ENCODE measurements at places on chromosomes 5 and 9.

GRCh38 chr5:113776832-113777525, 263.5 kb downstream of the YTHDC2 start:
- no peak for DNase-seq

- DNase-seq = no peak
Measured at GRCh38 chr5:87121304-87122150, 146.2 kb upstream of the RASA1 start.

- no peak for DNase-seq
Measured at GRCh38 chr5:167294882-167295680, 996.4 kb upstream of the WWC1 start.

DNA sequence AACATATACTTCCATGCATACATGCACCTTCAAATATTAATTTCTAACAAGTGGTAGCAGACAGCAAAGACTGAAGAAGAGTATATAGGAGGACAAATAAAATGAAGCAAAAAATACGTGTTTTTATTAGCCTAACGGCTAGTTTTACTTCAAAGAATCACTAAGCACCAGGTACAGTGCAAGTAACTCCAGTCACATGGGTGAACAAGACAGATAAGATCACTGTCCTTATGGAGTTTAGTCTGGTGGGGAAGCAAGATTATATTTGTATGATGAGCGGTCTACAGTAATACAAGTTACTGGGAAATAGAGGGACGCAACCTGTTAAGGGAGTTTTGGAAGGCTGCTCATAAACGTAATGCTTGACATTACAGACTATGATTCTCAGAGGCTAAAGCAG, 16.0 kb downstream of the FBXW2 start:
- DNase-seq = no peak

DNA sequence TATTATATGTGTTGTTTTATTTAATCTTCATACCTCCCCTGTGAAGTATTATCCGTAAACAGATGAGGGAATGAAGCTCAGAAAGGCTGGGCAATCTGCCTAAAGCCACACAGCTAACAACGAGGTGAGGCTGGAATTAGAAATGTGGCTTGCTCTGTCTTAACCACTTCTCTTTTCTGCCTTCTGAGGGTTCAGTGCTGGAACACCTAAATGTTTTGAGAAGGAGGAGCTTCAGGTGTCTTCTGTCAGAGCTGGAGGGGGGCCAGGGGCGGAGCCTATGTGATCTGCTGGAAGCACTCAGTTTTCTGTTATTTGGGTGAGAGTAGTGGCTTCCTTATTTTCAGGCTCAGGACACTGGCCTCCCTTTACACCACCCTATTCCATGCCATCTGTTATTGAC, 35.0 kb upstream of the ARAP3 start:
- no peak for DNase-seq

DNA sequence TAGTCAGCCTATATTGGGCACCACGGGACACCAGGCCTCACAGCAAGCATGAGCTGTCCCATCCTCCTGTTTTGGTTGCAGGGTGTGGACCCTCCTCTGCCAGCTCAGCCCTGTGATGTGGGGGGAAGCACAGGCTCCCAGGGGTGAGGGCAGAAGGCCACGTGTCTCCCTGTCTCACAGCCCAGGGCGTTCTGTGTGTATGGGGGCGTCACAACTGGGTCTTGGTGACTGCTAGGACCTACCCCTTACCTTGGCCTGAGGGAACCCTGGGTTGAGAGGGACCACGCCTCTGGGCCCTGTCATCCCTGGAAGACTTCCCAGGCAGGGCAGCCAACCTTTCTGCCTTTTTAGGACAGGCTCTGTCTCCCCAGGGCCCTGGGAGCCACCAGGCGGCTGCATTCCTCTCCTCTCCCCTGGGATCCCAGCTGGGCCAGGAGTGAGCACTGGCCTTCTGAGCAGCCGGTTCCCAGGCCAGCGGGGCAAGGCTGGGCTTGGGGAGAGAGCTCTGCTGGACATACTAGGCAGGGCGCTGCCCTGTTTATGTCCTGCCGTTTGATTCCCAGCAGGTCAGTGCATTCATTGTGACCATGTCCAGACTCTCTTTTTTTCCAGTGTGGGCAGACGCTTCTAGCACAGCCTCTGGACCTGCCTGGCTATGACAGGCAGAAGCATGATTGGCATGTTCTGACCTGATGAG, 97.4 kb downstream of the DAB2IP start:
- no peak for DNase-seq

- no peak for DNase-seq
Measured at GRCh38 chr9:116905171-116905588, 218.1 kb downstream of the TRIM32 start.

GRCh38 chr5:55410845-55411244, 103.1 kb downstream of the MTREX start:
- DNase-seq = no peak

DNA sequence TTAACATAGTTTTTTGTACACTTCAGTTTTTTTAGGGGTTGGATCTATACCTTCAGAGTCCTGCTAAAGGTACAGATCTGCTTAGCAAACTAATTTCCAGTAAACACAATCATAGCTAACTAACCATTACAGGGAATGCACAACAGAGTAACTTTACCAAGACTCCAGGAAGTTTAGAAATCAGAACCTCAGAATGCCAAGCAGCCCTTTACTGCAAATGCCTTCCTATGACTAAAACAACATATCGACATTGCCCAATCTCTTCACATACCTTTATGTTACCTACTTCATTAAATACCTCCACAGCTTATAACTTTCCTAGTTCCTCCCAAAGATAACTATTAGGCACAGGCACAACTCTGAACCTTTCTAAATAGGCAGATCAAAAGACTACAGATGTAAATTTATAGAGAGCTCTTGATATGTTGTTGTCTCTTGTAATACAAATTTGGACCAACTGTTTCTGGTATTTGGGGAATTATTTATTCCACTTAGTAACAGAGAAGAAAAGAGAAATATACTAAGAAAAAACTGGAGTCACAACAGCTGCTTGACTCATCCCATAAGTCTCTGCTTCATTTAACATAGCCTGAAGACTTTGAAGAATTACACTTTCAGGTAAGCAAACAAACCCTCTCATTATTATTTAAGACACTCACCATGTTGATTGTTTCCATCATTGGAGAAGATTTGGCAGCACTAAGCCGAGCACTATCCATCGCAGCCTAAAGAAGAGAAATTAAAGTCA, 46.0 kb upstream of the OR2K2 start:
- DNase-seq = no peak

DNA sequence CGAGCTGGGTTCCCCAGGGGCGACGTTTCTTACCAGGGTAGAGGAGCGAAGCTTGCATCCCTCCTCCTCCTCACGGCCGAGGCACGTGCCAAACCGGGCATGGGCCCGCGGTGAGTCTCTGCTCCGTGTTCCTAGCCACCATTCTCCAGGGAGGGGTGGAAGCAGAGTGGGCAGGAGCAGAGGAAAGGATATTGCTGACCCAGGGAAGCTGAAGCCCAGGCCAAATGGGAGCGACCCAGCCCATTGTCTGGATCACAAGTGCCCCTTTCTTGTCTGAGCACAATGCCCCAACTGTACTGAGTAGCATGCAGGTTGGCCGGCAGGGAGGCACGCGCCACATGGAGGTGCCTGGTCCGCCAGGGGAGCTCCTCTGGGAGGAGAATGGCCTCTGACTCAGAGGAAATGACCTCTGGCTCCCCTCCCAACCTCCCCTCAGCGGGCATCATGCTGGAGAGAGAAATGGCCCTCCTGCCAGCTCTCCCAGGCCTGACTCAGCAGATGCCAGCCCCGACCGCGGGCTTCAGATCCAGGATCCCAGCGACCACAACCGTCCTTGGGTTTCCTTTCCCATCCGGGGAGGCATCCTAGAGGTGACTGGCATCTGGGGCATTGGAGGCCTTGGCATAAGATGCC, 1.1 kb downstream of the PRR7 start:
- no peak for DNase-seq

DNA sequence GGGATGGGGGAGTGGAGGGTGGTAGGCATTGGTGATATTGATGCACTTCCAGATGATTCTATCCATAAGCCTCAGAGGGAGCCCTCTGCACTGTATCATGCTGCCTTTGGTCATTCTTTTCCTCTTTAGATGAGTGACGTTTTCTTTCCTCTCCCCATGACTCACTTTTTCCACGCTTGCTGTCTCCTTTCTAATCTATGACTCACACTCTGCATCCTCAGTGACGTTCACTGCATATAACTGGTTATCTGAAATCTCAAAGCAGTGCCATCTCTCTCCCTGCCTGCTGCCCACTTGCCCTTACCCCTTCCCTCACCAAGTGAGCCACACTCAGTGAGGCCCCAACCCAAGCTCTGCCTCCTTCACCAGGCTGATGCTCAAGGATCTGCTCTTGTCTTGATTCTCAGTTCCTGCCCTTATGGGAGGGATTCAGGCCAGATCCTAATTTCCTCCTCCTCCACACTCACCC, 31.6 kb downstream of the PTGS1 start:
- no peak for DNase-seq

- DNase-seq = no peak
Measured at GRCh38 chr5:177365845-177366527, 8.3 kb downstream of the RGS14 start.

DNA sequence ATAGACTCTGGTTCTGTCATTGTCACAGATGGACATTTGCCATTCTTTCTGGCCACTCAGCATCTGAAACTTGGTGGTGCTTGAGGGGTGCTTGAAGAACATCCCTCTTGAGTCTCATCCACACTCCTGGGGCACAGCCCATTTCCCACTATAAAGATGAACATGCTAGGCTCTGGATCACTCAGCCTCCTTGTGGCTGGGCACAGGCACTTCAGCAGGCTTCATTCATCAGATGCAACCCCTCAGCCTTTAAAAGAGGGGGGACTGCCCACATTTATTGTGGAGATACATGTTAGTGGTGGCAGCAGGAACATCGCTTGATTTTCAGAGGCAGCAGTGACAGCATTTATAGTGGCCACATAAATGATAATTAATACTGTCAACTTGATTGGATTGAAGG, 124.7 kb upstream of the NIPBL start:
- no peak for DNase-seq

GRCh38 chr9:91837981-91838731, 111.9 kb downstream of the ROR2 start:
- DNase-seq = no peak

GRCh38 chr9:98665501-98665900, 43.2 kb downstream of the GABBR2 start:
- DNase-seq = no peak

GRCh38 chr9:91492237-91492636, 68.6 kb upstream of the NFIL3 start:
- DNase-seq = no peak

GRCh38 chr5:55344392-55344992, 36.7 kb downstream of the MTREX start:
- no peak for DNase-seq

GRCh38 chr9:76143834-76144233, 250.4 kb downstream of the RFK start:
- no peak for DNase-seq

- no peak for DNase-seq
Measured at GRCh38 chr9:38039907-38040682, 28.9 kb downstream of the SHB start.

DNA sequence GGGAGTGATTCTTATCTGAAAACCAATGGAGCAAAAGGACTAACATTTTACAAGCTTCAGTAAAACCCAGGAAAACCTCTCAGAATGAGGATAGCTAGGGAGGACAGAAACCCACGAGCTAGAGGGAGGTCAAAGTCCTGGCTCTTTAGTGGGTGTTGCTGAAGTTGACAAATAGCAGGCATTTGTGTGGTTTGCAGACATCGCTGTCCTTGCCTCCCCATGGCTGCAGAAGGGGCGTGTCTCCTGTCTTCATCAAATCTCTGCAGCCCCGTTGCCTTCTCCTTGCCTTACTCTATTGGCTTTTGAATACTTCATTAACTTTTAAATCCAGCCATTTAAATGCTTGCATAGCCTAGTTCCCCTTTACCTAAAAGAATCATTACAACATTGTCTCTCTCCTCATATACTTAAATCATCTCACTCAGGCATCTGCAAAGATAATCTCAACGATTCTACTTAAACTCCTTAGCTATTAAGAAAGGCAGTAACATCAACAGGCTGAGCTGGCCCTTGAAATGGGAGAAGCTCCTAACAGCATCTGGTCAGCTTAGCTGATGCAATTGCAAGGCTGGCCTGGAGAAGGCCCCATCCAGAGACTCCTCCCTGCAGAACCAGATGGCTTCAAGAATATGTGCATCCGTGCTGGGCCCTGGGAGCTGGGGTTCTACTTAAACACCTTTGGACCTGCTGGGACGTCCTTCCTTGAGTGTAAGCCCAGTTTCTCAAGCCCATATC, 152.8 kb upstream of the TAS2R1 start:
- DNase-seq = no peak

DNA sequence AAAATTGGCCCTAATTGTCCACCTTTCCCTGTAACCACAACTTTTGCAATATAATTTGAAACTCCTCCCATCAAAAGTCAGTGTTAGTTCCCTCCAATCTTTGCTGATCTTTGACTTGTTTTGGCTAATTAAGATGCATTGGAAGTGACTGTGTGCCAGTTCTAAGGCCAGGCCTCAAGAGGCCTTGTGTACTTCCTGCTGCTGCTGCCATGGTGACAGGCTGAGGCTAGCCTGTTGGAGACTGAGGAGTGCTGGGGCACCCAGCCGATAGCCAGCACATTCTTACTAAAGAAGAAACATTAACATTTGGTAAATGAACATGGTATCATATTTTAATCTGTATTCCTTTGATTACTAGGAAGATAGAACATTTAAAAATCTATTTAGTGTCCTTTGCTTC, 86.5 kb downstream of the SREK1 start:
- DNase-seq = no peak

GRCh38 chr5:157253547-157253946, 12.4 kb upstream of the CYFIP2 start:
- no peak for DNase-seq

GRCh38 chr9:133654736-133655657, 18.8 kb downstream of the DBH start:
- no peak for DNase-seq

DNA sequence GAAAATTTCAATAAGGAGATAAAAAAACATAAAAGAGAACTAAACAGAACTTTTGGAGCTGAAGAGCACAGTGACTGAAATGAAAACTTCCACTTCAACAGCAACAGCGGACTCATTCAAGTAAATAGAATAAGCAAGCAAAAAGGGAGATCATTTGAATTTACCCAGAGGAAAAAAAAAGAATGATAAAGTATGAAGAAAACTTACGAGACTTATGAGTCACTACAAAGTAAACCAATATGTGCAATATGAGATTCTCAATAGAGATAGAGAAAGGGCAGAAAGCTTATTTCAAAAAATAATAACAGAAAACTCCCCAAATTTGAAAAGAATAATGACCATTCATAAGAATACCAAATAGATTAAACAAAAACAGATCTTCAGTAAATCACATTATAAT, 1605.7 kb upstream of the CDH6 start:
- no peak for DNase-seq

GRCh38 chr9:16069671-16070454, 517.0 kb downstream of the CCDC171 start:
- DNase-seq = no peak

GRCh38 chr9:103615994-103616393, 478.1 kb upstream of the SMC2 start:
- DNase-seq = no peak
